ENCODE measurements at places on chromosomes 11 and 22.

- no peak for DNase-seq
These were observed 40.1 kb upstream of the CARD18 start for GRCh38 chr11:105179542-105180278.

- DNase-seq = no peak
These were observed 70.8 kb upstream of the PITPNB start for GRCh38 chr22:27989758-27990450.

- DNase-seq = no peak
These were observed 81.0 kb downstream of the CCDC73 start for GRCh38 chr11:32713496-32713895.

- DNase-seq = no peak
These were observed 437.3 kb upstream of the CADM1 start for GRCh38 chr11:115941481-115941993.

- no peak for DNase-seq
These were observed 372.7 kb downstream of the BUD13 start for GRCh38 chr11:116400081-116400480.

GRCh38 chr11:75286826-75287465 is 46.4 kb downstream of the TPBGL start:
- no peak for DNase-seq

GRCh38 chr22:25800766-25801165 is 58.8 kb downstream of the MYO18B start:
- DNase-seq = no peak

DNA sequence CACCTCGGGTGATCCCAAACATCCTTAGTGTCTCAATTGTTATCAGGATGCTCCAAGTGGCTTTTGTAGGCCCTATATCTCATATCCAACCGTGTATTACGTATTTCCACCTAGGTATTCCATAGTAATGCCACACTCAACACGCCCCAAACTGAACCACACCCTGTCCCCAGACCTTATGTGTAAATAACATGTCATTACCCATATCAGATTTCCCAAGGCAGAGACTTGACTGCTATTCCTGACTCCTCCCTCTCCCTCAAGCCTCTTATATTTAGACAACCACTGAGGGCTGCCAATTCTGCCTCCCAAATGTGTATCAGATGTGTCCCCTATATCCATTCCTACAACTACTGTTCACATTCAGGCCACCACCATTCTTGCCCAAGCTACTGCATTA is 132.8 kb upstream of the NCAM1 start:
- DNase-seq = no peak

GRCh38 chr11:61747967-61748285 is 4.5 kb upstream of the MYRF start:
- DNase-seq = no peak

DNA sequence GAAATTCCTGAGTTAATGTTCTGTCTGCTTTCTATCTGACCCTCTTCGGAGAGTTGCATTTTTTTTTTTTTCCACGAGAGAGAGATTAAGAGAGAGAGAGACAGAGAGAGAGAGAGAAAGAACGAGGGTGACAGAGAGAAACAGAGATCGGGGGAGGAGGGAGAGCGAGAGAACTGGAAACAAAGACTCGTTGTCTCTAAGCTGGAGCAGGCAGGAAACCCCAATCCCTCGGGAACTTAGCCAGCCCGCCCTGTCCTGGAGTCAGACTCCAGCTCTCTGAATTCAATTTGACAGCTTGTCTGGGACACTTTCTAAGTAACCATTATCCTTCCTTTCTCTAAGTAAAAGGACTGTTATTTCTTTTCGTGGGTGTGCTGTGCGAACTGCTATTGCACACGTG is 76.9 kb downstream of the KCNJ1 start:
- DNase-seq = no peak

DNA sequence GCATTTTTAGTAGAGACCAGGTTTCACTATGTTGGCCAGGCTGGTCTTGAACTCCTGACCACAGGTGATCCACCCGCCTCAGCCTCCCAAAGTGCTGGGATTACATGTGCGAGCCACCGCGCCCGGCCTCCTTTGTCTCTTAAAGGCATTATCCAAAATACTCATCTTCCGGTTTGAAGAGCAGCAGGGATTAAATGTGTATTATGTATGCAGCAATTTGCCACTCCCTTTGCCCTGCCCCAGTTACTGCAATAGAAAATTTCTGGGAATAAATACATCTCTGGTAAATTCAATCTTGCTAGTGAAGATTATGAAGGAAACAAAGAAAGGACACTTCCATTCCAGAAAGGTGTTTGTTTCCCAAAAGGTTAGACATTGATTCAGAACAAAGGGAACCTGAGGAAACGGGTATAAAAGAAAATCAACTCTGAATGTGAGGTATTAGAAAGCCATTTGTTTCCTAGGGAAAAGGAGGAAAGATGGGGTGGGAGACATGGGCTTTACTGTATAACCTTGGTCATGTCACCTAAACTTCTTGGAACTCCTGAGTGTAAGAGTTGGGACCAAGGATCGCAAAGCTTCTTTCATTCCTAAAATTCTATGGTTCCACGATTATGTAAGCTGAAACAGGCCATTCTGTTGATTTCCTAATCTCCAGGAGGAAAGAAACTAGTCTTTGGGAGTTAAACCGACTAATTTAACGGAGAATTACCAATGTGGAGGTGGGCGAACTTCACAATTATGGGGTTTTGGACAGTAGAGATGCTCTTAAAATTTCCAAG is 959 bp upstream of the HIPK3 start:
- DNase-seq = no peak

DNA sequence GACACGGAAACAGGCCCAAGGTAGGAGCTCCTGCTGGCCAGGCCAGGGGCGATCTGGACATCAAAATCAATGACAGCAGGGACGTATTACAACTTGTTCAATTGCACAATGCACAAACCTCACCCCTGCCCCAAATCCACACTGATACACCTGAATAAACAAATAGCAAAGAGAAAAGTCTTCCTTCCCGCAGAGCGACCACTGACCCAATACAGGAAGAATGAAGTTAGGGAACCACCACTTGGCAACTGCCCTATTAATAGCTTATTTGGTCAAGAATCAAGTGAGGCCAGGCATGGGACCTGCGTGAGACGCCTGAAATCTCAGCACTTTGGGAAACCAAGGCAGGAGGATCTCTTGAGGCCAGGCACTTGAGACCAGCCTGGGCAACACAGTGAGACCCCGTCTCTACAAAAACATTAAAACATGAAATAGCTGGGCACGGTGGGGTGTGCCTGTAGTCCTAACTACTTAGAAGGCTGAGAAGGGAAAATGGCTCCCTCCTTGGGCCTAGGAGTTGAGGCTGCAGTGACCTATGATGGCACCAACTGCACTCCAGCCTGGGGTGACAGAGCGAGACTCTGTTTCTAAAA is 109.1 kb downstream of the MED15 start:
- no peak for DNase-seq

- DNase-seq = no peak
These were observed 29.6 kb downstream of the TMEM184B start for GRCh38 chr22:38243007-38243765.

DNA sequence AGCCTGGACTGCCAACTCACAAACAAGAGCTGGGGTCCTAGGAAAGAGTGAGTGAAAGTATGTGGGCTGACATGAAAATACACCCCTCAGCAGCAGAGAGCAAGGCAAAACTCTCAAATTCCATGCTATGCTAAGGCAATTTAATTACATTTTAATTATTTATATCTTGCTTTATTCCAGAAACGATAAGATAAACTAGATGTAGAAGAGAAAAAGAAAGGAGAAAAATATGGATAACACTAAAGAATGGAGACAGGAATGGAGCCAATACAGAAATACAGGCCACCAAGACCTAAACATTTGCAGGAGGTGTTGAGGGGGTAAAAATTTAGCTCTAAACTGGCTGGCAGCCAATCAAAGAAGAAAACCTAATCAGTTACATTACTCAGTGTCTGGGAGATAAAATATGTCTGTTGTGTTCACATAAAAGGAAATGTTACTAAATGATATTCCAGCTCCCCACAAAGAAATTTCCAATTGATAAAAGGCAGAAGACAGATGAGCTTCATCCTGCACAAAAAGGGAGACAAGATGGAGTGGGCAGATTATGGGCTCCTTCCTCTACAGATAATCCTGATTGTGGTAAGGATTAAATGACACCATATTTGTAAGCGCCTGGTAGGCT is 223.5 kb upstream of the BLID start:
- no peak for DNase-seq

DNA sequence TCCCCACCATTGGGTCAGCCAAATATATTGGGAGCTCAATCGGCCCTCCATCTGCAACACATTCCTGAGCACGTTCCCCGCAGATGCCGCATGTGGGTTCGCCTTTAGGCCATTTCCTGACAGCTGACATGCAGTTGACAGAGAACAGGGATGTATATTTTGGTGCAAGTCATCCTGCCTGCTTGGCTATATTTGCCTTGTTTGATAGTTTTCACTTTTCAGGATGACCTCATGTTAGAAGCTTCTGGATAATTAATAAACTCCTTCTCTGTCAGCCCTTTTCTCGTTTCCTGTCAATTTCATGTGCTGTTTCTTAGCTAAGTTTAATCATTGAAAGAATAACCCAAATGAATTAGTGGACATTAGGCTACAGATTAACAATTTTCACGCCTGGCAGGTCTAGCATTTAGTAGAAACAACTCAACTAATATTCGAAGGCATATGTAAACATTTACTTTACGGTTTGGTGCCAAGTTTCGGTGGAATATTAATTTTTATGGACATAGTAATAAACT is 105.8 kb upstream of the SLC5A12 start:
- DNase-seq = no peak

GRCh38 chr11:49424136-49424535 is 215.7 kb upstream of the FOLH1 start:
- no peak for DNase-seq

- peak; percentile 70 for DNase-seq
These were observed 57.7 kb downstream of the BMAL1 start for GRCh38 chr11:13335319-13335718.

GRCh38 chr11:69992943-69993694 is 85.0 kb upstream of the ANO1 start:
- no peak for DNase-seq

- no peak for DNase-seq
These were observed 75.7 kb downstream of the RELT start for GRCh38 chr11:73451896-73452295.

DNA sequence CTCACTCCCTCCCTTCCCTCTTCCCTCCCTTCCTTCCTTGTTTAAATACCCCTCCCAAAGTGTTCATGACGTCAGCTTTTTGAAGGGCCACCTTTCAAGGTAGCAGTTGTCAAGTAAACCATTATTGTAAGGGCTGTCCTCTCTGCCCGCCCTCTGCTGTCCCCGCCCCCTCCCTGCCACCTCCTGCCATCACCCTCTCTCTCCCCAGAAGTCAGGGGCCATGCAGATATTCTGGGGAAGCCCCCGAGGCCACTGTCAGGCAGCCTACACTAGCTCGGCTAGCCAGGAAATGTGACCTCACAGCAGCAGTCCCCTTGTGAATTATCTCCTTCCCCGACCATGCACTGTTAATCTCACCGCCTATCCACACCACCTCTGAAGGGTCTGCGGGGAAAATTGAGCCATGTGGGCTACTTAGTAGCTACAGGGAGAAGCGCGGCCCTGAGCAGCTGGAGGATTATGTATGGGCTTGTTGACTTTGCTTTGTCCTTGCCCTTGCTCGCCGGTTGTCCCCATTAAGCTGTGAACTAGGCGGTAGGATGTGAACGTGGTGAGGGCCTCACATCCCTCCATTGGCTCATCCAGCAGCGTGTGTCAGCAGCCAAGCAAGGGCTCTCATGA is 42.1 kb upstream of the ATXN10 start:
- DNase-seq = no peak

DNA sequence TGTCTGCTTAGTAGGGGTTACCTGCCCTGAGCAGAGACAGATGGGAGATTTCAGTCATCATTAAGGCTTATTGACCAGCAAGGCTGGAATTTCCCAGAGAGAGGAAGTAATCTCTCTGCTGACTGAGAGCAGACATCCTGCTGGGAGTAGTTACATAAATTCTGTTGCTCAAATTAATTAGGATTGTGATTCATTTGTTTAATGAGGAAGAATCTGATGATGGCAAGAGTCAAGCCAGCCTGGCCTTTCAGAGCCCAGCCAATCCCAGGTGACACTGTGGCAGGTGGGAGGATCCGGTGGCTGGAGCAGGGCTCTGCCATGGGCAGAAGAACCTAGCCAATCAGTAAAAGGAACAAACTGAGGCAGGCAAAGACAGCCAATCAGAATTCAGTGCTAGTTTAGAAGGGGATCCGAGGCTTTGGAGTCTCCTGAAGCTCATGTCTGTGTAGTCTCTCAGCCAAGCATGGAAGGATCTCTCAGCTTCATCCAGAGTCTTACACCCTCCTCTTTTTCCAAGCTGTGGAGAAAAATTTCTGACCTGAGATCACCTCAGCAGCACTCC is 61.2 kb upstream of the CHST1 start:
- DNase-seq = no peak

- DNase-seq = no peak
These were observed 64.2 kb downstream of the DGCR2 start for GRCh38 chr22:19057999-19058491.

DNA sequence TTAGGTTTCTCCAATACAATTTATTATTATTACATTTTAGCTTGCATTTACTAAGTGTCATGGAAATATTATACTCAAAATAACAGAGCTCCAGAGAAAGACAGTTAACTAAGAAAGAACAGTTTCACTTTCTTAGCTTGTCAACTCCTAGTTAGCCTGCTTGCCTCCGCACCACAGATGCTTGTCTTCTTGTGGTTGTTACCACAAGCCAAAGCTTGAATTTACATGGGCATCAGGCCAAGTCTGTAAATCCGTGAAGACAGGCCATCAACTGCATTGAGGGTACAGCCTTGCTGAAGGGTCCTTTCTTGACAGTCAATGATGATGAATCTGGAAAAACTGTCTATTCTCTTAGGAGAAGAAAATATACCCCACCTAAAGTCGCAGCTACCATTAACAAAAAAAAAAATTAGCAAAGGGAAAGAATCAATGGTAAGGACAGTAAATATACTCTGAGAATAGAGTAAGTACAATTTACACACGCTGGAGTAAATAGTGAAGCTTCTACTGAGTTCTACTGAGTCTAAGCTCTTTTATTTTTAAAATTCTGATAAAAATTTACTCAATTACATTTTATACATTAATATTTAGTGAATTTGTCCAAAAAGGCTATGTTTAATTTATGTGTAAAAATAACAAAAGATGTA is 15.6 kb upstream of the DENND5A start:
- peak; percentile 65 for DNase-seq

DNA sequence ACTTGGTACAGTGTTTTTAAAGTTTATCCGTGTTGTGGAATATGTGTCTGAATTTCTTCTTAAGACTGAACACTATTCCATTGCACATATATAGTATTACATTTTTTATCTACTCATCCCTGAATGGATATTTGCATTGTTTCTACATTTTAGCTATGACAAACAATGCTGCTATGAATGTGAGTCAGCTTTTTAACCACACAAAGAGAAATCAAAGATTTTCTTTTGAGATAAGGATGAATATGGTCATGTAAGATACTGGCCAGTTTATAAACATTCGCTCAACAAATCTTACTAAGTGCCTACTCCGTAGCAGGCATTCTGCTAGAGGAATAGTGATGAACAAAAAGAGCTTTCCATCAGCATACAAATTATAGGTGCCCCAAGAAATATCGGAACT is 16.5 kb upstream of the OR9G4 start:
- no peak for DNase-seq

- no peak for DNase-seq
These were observed 73.0 kb downstream of the RTL6 start for GRCh38 chr22:44424867-44425693.
